ENCODE measurements at places on chromosomes 2 and 18.

GRCh38 chr18:45722899-45723298, 1.1 kb upstream of the SLC14A1 start:
- peak; percentile 70 for DNase-seq

GRCh38 chr2:127681288-127681804, 6.0 kb upstream of the LIMS2 start:
- no peak for DNase-seq

DNA sequence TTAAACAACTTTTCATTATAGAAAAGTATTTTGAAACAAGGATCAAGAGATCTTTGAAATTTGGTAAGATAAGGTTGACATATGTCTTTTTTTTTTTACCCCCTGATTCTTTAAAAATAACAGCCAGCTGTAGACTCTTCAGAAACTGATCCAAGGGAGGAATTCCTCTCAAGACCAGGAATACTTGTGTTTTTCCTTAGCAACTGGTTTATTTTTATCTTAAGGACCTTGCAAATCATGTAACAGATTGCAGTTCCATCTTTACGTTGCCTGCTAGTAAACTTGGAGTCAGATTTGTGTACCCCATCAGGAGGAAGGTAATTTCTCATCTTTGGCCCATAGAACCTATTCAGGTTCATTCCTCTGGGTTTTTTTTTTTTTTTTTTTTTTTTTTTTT, 71.6 kb downstream of the BOLA3 start:
- no peak for DNase-seq

GRCh38 chr2:37782721-37783371, 111.4 kb upstream of the CDC42EP3 start:
- DNase-seq, result peak; percentile 24

GRCh38 chr2:174836377-174836994, 72.2 kb upstream of the CHRNA1 start:
- no peak for DNase-seq

- no peak for DNase-seq
Measured at GRCh38 chr2:209102319-209102718, 321.5 kb upstream of the MAP2 start.
